ENCODE measurements at places on chromosomes 7 and 10.

DNA sequence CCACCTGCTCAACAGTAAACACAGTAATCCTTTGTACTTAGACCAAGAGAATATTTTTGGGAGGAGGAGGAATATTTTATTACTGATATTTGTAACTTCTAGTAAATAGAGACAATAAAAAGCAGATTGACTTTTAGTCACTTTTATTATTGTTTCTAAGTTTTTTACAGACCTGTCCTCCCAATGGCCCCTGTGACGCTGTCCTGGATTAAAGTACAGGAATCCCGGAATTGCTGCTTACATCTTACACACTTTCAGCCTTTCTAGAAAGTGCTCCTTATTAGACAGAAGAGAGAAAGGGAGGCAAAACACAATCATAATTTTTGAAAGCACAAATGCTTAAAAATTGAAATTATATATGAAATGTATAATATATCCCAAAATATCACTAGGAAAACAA is 86.4 kb upstream of the PRKG1 start:
- DNase-seq: no peak

DNA sequence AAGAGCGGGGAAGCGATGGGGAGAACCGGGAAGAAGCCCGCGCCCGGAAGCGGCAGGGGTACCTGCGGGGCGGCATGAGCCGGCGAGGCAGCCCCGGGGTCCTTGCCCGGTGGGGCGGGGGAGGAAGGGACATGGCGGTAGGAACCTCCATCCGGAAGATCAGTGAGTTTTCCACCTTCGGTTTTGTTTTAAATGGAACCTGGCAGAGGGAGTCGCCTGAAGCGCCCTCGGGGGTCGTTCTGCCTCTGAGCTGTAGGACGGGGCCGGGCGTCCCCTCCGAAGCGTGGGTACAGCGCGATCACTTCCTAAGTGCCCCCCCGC is 471 bp downstream of the PFKP start:
- DNase-seq: no peak

- no peak for DNase-seq
These were observed 448.2 kb downstream of the DNAJB6 start for GRCh38 chr7:157784979-157785441.

DNA sequence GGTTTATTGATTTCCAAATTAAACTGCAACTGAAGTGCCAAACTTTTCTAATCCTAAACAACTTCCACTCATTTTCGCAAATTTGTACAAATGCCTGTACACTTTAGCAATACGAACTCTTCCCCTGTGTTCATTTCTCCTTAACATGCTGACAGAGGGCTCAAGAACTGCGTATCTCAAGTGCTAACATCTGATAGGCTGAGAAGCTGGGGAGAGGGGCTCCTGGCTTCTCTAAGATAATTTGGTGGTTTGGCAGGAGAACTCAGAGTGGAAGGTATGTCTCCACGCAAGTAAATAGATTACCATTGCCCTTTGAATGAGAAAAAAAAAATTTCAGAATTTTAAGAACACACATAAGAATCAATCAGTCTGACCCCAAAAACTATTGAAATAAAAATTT is 53.3 kb upstream of the ANLN start:
- peak; percentile 52 for DNase-seq

- DNase-seq: no peak
These were observed 59.3 kb upstream of the NMT2 start for GRCh38 chr10:15227611-15228372.

DNA sequence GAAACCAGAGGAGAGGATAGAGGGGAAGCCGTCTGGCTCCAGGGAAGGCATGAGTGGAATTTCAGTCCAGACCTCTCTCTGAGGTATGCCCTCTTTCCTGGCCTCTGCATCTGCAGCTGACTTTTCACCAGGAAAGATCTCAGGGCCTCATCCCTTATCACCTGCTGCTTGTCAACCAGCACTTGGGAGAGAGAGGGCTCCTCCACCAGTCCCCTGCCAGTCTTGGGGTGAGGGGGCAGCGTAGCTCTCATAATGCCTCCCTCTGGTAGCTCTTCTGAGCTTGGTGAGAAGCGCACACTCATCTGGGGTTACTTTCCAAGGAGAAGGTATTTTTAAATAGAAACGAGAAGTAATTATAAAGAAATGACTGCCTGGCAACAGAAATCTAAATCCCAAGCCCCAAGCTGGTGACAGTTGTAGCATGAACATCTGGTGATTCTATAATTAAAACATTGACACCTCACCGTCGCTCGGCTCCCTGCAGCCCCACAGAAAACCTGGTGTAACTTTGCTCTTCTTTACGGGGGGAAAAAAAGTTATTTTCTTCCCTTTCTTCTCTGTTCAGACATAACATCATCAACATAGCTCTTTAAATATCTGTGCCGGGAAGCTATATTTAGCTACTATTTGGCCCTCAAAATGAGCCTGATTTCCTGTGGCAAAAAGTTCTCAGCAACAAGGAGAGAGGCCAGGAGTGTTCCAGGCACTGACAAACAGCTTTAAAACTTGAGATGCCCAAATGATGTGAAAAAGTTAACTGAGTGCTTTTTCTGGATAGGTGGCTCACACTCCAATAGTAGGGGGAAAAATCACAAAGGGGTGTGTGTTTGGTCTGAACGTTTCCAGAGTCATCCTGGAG is 26.9 kb downstream of the HIP1 start:
- peak; percentile 88 for DNase-seq

DNA sequence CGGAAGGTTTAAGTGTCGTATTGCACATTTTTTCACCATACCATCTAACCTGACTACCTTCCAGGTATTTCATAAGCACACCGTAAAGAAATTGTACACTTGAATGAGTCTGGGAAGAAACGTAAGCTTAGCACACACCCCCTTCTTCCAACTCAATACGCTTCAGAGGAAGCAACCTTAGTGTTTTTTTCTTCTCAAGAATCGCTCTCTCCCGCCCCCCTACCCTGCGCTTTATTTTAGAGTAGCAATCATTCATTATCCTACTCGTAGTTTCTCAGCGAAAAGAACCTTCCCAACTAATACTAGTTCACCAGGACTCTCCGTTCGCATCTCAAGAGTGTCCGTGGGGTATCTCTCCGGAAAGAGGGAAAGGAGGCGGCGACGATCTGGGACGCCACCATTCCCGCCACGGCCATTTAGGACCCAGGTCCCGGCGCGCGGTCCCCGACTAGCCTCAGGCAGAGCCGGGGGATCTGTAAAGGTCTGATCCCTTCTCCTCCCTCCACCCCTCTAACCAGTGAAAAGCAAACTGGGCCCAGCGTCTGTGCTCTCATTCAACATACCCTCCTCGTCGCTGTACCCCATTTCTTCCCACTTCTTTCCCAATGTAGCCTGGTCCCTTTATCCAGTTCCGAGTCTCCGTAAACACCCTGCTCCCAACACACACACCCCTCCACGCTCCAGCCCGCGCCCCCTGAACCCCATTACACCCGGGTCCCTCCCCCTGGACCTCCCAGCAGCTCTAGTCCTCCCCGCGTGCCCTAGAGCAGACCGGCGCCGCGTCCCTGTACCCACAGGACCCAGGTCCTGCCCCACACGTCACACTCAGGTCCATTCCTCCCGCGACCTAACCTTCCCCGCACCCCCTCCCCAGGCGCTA is 16.0 kb downstream of the MYOZ1 start:
- peak; percentile 67 for DNase-seq

DNA sequence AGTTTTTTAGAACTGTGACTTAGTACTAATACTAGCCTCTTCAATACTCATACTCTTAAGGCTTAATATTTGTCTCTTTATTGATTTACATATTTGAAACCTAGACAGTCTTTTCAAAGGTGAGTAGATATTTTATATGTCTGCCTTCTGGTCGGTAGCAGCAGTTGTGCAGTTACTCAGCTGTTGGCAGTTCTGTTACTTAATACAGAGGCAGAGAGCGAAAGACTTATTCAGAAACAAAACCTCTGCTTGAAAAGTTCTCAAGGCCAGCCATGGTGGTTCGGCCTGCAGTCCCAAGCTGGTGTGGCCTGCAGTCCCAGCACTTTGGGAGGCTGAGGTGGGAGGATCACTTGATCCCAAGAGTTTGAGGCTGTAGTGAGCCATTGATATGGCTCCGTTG is 84.2 kb downstream of the AUTS2 start:
- no peak for DNase-seq

GRCh38 chr10:107740962-107741690 is 576.6 kb upstream of the SORCS1 start:
- DNase-seq: peak; percentile 10

DNA sequence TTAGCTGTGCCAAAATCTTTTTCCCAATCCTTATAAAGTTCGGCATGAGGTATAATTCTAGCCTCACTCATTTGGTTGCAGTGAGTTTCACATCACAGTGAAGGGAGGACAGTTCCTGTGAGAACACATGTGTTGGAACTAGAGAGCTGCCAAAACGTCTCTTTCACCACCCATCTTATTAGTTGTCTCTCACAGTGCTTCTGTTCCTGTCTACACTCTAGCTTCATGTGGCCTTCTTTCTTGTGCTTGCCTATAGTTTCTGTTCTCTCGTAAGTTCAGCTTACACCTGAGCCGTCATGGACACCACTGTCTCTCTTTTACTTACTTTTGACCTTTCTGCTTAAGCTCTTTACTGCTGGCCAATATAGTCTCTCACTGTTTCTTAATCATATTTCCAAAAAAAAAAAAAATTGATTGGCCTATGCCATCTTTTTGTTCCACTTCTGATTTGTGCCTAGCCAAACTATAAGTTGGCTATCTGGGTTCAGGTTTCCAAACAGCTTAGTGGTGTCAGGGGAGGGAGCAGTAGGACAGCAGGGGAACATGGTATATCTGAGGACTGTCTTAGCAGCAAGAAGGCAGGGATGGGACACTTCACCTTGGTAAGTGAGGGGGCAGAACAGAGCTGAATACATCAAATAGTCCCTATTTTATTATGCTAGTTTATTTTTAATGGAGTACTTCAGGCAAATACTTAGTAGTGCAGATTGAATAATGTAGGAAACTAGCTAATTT is 38.0 kb downstream of the ZNRF2 start:
- peak; percentile 45 for DNase-seq

GRCh38 chr7:27105301-27106031 is 3.0 kb upstream of the HOXA2 start:
- DNase-seq: no peak

DNA sequence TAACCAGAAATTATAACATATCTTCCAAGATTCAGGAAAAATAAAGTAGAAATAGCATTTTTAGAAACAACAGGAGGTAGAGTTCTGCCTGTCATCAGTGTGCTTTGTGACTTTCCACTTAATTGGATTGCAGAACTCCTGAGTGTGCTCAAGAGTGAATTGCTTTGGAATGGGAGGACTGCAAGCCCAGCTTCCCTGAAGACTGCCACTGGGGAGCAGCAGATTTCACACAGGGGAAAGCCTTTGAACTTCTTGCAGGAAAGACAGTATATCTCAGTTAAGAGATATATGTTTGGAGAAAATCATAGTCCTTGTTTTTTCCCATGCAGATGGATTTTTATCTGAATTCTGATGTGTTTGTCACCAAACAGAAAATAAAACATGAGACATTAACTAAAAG is 124.5 kb downstream of the TMEM168 start:
- peak; percentile 0 for DNase-seq

- DNase-seq: no peak
These were observed 243.0 kb upstream of the KLF6 start for GRCh38 chr10:4028027-4028471.

GRCh38 chr10:97503406-97503805 is 4.7 kb downstream of the UBTD1 start:
- no peak for DNase-seq

GRCh38 chr7:159195946-159196345 is 51.3 kb upstream of the VIPR2 start:
- DNase-seq: peak; percentile 35

DNA sequence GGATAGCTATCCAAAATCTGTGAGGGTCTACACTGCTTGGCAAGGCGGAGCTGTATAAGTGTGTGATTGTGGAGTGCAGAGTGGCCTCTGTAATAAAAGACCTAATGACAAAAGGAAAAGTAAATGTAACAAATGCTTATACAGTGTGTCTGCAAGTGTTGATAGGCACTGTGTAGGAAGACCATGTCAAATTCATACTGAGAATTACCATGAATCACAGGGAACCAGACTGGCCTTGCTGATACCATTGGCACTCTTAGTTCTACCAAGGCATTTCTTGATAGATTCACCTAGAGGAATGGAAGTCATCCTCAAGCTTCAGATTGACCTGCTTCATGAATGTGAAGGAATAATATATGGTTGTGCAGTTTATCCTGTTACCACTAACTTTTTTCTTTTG is 58.8 kb downstream of the CYCS start:
- DNase-seq: no peak

DNA sequence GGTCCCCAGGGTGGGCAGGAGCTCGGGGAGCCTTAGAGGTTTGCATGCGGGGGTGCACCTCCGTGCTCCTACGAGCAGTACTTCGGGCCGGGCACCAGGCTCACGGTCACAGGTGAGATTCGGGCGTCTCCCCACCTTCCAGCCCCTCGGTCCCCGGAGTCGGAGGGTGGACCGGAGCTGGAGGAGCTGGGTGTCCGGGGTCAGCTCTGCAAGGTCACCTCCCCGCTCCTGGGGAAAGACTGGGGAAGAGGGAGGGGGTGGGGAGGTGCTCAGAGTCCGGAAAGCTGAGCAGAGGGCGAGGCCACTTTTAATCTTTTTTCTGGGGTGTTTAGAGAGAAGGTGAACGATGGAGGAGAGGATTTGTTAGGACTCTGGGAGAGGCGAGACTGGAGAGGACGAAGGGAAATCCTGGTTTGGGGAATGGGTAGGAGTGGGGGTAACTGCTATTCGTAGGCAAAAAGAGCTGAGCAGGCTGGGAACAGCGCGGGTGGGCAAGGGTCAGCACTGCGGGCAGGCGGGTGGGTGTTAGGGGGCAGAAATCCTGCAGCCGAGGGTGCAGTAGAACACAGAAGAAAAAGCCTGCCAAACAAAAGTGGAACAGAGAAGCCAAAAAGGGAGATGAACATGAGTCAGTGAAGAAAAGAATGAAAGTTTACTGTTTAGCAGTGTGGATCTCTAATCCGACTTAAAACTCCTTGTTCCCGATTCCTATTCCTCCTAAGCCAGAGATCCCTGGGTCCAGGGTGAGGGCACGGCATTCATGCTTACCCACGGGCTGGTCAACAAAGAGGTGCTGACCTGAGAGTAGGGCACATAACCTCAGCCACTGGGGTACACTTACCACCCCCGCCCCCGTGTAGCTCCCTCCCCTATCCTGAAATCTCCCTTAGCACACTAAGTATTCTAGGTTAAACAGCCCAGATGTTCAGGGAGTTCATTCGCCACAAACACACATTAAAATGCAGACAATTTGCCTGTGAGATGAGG is 26.9 kb downstream of the PRSS2 start:
- peak; percentile 36 for DNase-seq

DNA sequence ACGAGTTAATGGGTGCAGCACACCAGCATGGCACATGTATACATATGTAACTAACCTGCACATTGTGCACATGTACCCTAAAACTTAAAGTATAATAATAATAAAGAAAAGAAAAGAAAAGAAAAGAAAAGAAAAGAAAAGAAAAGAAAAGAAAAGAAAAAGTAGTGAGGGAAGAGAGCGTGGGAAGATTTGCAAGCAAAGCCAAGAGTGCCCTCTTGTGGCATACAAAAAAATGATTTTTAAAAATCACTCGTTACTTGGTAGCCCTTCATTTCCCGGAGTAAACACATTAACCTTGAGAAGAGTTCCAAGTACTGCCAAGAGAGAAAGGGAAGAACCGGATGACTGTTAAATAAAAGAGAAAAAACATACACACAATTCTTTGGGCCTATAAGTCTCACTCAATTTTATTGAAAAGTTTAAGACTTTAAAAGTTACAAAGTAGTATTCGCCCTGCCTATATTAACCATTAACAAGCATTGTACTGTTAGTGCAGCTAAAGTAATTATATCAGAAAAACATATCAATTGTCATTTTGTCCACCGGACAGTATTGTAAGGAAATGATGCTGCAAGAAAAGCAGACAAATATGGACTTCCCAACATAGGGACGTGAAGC is 6.2 kb upstream of the CH25H start:
- peak; percentile 38 for DNase-seq
